ENCODE measurements at places on chromosomes 12 and 14. TPM values are rescaled to one million over a fixed set of nuclear protein-coding genes. Genes with fewer than 3 reads are reported as not detected.

LIN7A gene
- 5.4 TPM for total RNA-seq

RDH16 gene
- total RNA-seq: 0.69 TPM

GRCh38 chr12:121578230-121579189 is 2.3 kb downstream of the KDM2B start:
- peak overlapping the region; percentile 80 for H3K4me3 ChIP-seq
- DNase-seq: no peak
- H3K27ac ChIP-seq: peak overlapping the region; percentile 93
- peaks cover 20% of the 10 kb centered on the region for H3K36me3 ChIP-seq
- no peaks in the 10 kb centered on the region for H3K27me3 ChIP-seq

DNA sequence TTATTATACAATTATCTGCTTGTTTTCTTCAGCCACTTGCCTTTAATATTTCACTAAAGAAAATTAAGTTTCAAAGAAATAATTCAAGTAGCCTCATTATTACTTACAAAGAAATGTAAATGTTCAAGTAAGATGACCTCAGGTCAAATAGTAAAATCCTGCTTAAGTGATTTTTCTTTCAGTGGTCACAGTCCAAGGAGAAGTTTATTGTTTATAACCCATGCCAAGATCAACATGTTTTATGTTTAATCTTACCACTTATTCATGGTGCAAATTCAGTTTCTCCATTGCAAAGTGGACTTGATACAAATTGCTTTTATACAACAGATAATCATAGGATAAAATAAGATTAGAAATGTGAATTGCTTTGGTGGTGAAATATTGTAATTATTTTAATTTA is 370.2 kb upstream of the FLRT2 start:
- H3K27ac ChIP-seq: no peak overlapping the region
- H3K36me3 ChIP-seq: no peaks in the 10 kb centered on the region
- DNase-seq: no peak
- no peak overlapping the region for H3K4me3 ChIP-seq
- H3K27me3 ChIP-seq: no peaks in the 10 kb centered on the region
- no peaks in the 10 kb centered on the region for H3K4me1 ChIP-seq

DNA sequence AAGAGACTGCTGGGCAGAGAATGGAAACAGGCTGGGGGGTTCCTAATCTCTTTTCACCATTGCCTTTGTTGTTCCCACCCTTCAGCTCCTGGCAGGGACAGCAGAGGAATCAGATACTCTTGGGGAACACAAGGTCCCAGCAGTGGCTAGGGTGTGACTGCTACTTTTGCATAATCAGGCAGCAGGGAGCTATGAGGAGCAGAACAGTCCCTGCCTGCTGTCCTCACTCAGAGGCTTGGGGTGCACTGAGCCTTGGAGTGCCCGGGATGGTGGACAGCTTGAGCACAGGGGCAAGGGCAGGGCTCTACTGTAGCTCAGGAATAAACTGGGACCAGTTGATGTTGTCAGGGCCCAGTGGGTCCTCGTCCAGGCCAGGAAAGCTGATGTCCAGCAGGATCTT is 1.5 kb upstream of the TEX52 start:
- H3K36me3 ChIP-seq: peaks cover 11% of the 10 kb centered on the region
- no peaks in the 10 kb centered on the region for H3K27me3 ChIP-seq
- H3K4me3 ChIP-seq: no peak overlapping the region
- DNase-seq: no peak
- no peaks in the 10 kb centered on the region for H3K4me1 ChIP-seq
- no peak overlapping the region for H3K27ac ChIP-seq

OR11H7 gene
- total RNA-seq: not detected

SSPN gene
- total RNA-seq: 61.9 TPM

- H3K4me3 ChIP-seq: no peak overlapping the region
- no peaks in the 10 kb centered on the region for H3K36me3 ChIP-seq
Measured at GRCh38 chr12:89983622-89984021, 275.0 kb upstream of the ATP2B1 start.

- H3K36me3 ChIP-seq: no peaks in the 10 kb centered on the region
- DNase-seq: no peak
- H3K4me3 ChIP-seq: no peak overlapping the region
- H3K27ac ChIP-seq: no peak overlapping the region
- no peaks in the 10 kb centered on the region for H3K27me3 ChIP-seq
Measured at GRCh38 chr12:24172031-24172772, 222.7 kb upstream of the SOX5 start.

Data from esophagus muscularis mucosa (tissue), 4 donors.